ENCODE measurements at places on chromosomes 3 and 15.

DNA sequence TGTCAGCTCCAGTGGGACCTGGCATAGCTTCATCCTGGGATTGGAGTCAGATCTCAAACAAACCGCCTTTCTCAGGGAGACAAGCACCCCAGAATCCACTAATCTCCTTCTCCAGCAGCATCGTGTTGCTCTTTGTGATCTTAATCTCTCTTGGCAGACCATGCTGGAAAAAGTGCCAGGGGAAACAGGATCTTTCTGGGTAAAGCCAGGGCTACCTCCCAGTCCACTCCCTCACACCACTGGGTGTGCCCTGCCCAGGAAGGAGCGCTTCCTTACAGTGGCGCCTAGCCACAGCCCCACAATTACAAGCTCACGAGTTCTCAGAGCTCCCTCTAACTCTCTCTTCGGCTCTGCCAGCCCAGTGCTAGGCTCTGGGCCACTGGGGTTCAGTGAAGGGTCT lies 32.2 kb downstream of the RPLP1 start:
- DNase-seq = no peak

DNA sequence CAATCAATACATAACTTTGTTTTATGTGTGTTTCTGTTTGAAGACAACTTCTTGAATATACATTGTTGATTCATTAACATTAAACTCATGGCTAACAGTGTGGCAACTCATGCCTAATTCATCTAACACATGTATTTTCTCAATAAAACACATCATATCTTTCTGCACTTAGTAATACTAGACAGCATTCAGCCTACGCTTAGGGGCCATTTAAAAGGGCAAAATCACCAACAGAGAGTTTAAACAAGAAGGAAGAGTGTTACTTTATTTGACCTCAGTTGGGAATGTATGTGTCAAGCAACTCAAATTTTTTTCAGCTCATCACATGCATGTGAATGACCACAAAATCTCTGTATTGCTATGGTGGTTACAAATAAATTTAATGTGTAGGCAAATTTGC lies 128.8 kb upstream of the AADACL2 start:
- no peak for DNase-seq

DNA sequence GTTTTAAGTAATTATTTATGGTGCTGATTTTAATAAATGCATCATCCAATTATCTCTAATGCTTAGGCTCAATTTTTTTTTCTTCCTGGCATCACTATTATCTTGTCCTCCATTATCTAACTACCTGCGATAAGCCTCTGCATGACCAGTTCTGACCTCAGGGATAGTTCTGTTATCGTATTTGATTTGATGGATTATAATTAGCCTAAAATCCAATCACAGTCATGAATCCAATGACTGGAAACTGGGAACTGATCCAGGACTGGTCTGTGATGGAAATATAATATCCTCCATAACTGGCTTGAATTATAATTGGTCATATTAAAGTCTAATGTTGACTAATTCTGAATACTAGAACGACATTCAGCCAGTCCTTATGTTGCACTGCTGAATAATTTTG lies 1.1 kb downstream of the MYH15 start:
- DNase-seq = no peak

DNA sequence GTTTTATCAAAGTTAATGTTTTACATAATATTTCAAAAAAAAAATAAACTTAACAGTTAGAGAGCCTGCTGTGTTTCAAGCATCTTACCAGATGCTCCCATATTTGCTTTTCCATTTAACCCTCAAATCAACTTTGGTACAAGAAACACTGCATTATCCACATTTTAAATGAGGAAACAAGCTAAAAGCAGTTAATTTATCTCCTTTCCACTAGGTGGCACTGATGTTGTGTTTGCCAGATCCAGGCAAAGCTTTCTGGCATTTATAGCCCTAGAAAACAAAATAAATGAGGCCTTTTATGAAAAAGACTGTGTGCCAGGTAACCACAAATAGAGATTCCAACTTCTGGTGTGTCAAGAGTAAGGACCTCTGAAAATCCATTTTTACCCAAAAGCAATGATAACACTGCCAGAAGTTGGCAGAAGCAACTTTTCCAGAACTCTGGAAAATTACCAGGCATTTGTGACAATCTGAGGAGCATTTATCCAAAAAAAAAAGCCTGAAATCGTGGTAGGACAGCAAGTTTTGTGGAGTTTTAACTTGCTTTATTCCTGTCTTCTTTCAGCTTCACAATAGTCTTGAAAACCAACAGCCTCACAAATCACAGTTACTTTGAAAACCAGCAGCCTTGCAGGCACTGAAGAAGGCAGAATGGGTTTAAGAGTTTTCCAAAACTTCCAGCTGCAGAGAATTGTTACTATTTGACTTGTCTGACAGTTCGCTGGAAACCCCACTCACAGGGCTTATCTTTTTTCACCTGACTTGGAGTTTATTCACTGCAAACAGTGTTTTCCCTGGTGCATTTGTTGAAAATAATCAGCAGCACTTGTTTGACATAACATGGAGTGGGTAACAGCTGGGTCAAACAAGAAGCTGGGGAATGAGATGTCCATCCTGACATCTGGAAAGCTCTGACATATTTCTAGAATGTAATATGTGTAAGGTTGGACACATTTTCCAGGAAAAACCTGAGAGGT lies 9.2 kb downstream of the FAM162A start:
- DNase-seq = no peak

- DNase-seq = no peak
These were observed 26.1 kb downstream of the GASK1A start for GRCh38 chr3:43005253-43005652.

DNA sequence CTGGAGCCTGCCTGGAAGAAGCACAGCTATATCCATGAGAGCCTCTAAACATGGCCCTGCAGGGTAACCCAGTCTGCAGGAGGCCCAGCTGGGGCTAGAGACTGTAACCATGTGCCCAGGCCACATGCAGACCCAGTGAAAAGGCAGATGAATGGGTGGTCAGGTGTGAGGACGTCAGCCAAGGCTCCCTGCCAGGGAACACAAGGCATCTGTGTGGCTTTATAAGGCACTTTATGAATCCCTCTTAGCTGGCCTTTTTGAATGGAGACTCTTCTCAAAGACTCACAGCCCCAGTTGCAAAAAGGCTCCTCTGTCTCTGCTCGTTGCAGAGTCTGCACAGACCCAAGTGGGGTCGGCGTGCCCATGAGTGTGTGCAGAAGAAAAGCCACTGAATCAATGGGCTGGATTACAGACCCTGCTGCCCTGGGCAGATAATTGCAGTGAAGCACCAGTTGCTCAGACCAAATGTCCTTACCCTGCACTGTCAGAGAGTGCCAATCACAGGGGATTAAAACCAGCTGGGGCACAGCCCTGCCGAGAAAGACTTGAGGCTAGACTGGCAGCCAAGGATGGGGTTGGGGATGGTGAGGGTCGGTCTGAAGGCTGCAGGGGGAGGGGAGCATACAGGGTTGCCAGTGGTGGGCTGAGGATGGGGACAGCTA lies 154.2 kb downstream of the RAB11A start:
- no peak for DNase-seq

GRCh38 chr3:112568642-112569041 lies 6.8 kb downstream of the SLC35A5 start:
- no peak for DNase-seq

DNA sequence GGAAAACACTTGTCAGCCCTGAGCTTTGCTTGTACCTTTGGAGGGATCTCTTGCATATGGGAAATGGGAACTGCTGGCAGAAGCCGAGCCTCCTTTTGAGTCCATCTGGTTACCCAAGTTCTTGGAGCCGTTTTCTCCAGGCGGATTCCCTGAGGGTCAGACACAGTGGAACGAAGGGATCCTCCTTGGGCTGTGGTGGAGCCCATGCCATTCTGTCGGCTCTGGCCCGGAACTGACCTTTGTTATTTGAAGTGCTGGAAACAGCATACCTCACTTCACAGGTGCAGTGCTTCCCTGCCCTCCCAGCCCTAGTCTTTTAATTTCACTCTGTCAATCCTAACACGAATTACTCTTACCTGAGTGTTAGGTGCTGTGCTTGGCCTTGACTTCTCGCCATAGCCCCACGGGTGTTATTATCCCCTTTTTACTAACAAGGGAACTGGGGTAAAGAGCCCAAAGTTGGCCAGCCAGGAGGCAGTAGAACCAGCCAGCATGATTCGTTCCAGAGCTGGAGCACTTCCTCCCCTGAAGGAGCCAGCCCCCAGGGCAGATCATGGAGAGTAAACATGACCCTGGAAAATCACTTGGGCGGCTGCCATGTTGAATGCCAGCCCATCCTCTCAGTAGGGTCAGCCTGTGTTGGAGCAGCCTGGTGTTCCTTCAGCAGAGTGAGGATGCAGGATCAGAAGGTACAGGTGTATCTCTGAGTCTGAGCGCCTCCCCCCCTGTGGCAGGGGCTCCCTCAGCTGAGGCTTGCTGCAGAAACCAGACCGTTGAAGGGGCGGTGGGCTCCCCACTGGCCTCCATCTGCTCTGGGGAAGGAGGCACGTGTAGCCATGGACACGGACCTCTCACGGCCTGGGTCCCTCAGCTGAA lies 143.2 kb downstream of the DNAJB8 start:
- DNase-seq = no peak

- DNase-seq = peak; percentile 48
These were observed at the start of gene CLDN1 for GRCh38 chr3:190321789-190322603. Gene CLDN1, minus strand, starts transcription at chr3:190322446. Its CDS starts 240 bp downstream, at chr3:190322206.

DNA sequence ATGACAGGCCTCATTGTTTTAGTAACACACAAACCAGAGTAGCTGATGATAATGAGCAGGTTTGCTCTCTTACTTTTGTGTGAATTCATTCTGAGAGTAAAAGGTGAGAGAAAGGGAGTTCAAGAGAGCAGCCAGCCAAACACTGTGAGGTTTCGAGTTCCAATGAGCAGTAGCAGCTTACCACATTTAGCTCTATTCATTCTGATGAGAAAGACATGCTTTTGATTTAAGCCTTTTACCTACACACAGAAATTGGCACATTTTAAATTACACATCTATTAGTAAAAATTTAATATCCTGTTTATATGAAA lies 28.0 kb downstream of the GLDN start:
- DNase-seq = no peak

DNA sequence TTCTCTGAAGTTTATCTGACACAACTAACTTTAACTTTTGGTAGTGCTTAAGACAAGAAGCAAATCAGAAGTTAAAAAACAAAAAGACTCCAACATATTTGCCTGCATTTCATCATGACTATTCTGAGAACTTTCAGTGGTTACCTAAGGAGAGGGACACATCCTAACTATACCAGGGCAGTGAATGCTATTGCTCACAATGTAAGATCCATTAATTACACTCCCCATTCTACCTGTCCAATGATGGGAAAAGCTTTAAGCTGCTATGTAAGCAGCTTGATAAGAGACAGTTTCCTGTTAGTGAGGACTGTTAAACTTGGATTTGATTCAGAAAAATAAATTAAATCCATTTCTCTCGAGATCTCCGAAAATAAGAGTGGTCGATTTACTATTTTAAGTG lies 37.5 kb downstream of the SERPINI1 start:
- DNase-seq = no peak

DNA sequence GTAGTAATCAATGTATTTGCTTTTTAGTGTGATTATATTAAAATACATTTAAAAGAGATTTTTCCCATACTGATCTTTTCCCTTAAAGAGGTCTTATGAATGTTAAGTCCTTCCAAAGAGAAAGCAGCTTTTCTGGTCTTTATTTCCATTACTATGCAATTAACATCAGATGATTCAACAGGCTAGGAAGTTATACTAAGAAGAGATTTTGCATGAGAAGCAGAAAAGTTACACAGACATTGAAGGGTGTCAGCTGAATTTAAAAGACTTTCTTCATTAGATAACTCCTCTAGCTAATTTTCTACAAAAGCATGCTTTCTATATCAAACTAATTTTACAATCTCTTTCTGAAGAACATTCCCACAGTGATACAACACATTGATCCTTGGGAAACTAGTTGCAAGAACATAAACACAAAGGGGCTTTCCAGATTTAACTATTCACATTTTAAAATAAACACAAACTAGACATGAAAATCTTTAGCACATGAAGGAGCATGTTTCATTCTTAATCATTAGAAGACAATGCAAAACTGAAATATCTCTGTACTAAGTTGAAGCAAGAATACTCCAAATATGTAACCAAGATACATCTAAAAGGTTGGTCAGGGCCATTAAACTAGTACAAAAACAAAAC lies 965.8 kb downstream of the ROBO1 start:
- DNase-seq = no peak

GRCh38 chr15:39360452-39360851 lies 220.4 kb upstream of the THBS1 start:
- DNase-seq = no peak

GRCh38 chr3:49788056-49788455 lies 1.7 kb upstream of the IP6K1 start:
- no peak for DNase-seq

- DNase-seq = no peak
These were observed 53.7 kb downstream of the BDH1 start for GRCh38 chr3:197501879-197502620.

DNA sequence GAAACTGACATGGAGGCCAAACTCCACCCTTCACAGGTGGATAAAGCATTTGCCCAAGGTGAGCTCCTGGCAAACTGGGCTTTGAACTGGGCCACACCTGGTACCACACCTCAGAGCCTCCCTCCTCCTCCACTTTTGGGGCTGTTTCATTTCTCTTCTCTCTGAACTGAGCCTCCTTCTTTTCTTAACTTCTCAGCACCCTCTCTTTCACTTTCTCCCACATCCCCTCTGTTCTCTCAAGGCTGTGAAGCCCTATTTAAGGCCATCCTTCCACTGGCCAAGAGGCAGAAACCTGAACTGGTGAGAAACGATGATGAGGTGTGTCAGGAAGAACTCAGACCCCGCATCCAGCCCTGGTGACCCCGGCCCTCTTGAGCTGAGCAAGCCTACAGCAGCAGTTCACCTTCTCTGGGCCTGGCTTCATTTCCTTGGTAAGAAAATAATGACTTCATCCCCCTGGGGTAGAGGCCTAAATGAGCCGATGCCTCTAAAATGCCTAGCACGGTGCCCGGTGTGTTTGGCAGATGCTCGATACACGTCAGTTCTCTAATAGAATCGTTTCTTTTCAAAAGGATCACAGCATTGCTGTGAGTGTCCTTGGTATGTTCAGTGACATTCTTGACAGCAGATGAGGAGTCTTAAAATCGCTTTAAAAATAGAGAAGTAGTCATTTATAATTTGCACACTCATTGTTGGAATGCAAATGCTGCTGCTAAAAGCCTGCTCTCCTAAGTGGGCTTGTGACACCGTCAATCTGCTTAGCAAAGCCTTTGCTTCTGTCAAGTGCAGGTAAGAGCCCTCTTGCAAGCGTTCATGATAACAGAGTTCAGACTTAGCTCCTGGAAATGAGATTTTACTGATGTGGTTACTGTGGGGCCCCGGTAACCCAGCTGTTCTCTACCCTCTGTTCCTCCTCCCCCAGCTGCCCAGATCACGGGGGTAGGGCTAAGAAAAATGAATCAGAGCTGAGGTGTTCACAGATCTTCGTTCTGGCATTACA lies 97.7 kb upstream of the ATP2B2 start:
- DNase-seq = peak; percentile 32

DNA sequence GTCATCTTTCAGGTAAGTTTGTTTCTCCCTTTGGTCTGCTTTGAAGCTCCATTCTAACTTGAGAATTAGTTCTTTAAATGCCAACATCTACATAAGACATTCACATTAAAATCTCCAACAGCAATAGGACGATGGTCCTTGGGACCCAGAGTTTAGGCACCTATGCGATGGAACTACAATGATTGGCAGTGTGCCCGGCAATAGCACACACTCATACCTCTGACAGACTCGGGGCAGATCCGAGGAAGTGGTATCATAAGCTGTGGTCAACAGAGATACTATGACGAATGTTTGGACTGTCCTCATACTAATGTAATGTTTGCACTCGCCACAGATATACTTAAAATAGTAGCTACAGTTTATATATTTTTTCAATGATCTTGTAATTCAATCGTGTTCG lies 34.2 kb upstream of the NR2F2 start:
- no peak for DNase-seq
